T-helper 17 cell (primary cell): ENCODE measurements at places on chromosomes 2 and 18.

DNA sequence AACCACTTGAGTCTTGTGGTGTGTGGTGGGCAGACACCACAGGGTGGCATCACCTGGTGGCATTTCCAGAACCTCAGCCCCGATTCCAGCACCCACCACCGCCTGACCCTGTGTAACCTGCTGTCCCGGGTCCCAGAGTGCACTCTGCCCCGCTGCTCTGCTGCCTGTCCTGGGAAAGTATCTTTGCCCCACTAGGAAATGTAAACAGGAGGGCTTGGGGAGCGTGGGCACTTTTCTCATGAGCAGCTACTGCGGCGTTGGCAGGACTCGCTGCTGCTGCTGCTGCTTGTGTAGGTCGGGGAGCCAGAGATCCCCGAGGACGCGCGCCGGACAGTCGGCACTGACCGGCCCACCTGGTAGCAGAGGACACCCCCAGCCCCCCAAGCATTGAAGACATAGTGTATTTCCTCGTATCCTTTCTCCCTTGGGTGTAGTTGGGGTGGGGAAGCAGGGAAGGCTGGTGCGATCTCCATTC, 13.4 kb downstream of the DTYMK start:
- no peak for DNase-seq

- DNase-seq: no peak
Measured at GRCh38 chr2:191486584-191487320, 191.2 kb upstream of the NABP1 start.

DNA sequence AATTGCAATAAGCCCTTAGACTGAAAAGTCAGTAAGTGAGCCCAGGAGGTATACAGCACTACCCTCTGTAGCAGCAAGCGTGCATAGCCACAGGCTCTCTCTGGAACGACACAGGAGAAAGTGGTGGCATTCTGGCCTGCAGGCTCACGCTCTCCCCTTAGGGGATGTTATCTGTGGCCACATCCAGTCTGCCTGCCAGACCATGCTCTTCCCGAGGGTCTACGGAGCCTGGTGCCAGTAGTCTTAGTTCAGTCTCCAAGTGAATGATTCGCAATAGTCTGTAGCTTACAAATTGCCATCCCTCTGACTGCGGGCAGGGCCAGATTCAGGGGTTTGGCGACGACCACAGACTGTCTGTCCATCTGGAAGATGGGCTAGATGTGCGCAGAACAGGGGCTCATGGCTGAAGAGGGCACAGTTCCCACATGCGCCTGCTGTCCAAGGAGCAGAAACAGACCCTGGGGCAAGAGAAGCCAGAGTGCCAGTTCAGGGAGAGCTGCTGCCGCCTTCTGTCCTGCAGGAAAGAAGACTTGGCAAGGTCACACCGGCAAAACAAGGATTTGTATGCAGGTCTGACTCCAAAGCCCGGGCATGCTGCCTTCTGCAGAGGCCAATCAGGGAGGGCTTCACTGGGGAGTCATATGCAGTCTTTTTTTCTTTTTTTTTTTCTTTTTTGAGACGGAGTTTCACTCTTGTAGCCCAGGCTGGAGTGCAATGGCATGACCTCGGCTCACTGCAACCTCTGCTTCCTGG, 3.5 kb upstream of the KLF11 start:
- DNase-seq: no peak

DNA sequence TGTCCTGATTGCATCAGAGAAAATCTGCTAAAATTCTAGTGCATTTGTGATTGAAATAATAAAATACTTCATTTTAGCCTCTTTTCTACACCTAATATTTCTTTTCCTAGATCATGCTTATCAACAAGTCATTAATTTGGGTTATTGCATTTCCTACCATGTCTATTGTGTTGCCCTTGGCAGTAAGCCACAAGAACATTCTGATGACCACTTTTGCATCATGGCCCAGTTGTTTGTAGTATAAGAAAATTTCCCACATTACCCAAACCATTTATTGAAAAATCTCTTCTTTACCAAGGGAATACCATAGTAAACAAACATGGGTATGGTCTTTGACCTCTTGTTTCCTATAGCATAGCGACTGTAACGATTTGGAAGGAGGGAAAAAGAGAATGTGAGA, 76.3 kb downstream of the R3HDM1 start:
- DNase-seq: no peak

DNA sequence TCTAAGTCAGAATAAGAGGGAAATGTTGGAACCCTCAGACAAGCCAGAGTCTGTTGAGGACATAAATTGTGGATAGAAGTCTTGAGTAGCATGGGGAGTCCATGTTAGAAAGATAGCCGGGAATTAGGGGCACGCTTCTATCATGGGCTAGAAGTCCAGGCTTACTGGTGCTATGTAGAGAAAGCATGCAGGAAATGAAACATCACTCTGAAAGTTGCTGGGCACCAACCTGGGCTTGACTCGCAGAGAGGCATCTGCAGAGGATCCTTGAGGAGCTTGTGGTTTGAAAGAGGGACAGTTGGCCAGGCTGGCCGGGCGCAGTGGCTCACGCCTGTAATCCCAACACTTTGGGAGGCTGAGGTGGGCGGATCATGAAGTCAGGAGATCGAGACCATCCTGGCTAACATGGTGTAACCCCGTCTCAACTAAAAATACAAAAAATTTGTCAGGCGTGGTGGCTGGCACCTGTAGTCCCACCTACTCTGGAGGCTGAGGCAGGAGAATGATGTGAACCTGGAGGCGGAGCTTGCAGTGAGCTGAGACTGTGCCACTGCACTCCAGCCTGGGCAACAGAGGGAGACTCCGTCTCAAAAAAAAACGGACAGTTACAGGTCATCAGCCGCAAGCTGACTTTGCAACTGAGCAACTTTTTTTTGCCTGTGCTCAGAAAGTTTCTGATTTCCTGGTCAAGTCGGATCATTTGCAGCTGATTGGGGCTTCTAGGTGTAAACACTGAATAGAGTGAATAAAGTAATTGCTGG, 24.9 kb downstream of the CERS6 start:
- no peak for DNase-seq

GRCh38 chr2:80469428-80469827, 164.9 kb upstream of the LRRTM1 start:
- no peak for DNase-seq

- no peak for DNase-seq
Measured at GRCh38 chr18:37524498-37525261, 40.9 kb downstream of the CELF4 start.

- DNase-seq: no peak
Measured at GRCh38 chr2:173145454-173145853, 69.8 kb downstream of the MAP3K20 start.

GRCh38 chr2:177093371-177093770, 119.2 kb upstream of the HNRNPA3 start:
- DNase-seq: no peak

DNA sequence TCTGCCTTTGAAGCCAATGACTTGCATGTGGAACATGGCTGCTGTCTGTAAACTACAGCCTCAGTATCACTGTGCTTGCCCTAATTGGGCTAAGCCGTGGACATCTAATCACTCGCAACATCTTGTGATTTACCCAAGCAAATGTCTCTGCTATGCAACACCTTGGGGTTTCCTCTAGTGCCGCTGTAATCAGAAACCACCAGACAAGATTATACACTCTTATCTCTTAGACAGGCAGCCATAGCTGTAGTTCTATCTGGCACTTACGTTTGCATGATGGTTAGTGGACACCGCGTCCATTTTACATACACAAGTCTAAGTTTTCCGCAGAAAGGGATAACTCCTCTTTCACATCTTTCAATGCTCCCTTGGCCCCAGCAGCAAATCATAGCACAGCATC, 204.3 kb upstream of the CCDC68 start:
- no peak for DNase-seq

DNA sequence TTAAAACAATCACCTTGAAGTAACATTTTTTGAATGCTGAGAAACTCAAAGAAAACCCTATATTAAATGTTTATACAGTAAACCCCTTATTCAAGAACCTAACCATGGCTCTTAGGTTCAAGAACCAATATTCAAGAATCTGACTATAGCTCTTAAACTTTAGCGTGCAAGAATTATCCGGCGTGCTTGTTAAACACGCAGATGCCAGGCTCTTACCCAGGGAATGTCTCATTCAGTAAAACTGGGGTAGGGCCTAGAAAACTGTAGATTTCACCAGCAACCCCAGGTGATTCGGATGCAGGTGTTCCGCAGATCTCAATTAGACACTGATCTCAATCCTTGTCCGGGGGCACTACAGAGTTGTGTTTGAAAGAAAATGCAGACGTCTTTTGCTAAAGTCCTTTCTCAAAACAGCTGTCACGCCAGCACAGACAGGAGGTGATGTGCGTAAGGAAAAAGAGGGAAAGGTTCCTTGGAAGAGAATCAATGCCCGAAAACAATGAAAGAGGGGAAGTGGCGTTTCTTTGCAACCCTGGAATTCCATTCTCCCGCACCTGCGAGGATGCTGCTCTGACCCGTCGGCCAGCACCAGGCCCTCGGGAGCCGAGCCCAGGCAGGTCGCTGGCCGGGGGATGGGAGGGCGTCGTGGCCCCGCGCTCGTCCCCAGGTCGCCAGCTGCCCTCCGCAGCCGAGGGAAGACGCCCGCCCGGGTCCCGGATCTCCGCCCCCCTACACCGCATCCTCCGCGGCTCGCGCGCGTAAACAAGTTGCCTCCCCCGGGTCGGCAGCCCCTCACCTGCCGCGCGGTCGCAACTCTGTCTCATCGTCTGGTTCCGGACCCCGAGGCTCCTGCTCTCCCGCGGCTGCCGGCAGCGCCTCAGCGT, 851 bp downstream of the EIF2AK3 start:
- DNase-seq: peak; percentile 47

- no peak for DNase-seq
Measured at GRCh38 chr2:237888389-237888788, 29.0 kb downstream of the RAMP1 start.

- DNase-seq: no peak
Measured at GRCh38 chr2:230717600-230717999, 5.0 kb downstream of the CAB39 start.

DNA sequence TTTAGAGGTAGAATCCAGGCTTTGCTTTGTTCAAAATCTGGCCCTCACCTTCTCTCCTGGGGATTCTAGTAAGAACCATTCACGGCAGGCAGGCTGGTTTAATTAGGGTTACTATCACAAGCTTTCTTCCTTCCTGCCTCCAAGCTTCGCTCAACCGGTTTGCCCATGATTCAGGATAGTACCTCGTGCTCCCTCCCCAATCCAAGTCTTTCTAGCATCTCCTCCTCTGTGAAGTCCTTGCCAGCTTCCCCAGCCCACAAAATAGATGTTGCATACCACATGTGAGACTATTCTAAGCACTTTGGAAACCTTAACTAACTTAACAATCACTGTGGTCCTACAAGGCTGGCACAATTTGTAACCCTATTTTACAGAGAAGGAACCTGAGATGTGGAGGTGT, 135.1 kb downstream of the SOCS6 start:
- DNase-seq: no peak

GRCh38 chr18:49021076-49021432, 70.3 kb upstream of the SMAD7 start:
- no peak for DNase-seq

- DNase-seq: no peak
Measured at GRCh38 chr18:7758764-7759163, 191.6 kb downstream of the PTPRM start.

- DNase-seq: no peak
Measured at GRCh38 chr18:68985172-68985820, 187.4 kb downstream of the CCDC102B start.

DNA sequence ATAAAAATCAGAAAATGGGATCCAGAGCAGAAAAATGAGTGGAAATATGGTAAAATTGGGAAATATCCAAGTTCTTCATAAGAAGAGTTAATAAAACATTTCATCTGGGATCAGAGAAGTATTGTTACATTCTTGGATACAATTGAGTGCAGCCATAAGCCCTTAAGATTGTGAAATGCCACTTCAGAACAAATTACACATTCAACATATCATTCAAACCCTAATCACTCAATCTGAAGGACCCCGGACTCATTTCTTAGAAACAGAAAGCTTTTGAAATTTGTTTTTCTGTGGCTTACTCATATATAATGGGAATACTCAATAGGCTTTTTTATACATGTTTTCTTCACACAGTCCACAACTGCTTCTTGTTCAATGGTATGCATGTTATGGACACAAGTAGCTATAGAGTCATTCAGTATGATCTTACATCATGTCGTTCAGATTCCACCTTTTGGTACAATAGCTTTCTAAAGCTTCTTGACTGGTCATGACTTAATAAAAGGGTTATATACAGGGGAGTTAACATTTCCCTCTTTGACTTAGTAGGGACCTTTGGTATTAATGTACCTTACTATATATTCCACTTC, 39.9 kb downstream of the SCN7A start:
- no peak for DNase-seq

DNA sequence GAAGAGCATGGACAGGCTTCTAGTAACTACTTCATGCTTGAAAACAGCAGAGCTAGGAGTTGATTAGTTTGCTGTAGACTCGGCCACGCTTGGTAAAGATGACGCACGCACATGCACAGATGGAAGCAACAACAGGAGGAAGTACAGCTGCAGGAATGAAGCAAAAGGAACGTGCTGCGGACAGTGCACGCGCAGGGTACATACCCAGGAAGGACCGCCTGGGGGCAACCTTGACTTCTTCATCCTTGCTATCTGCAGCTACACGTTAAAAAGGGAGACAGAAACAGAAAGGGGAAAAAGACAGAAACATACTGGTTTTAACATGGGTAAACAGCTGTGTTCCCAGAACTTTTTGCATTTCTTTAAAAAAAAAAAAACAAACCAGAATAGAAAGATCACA, 17.7 kb downstream of the SLC66A2 start:
- DNase-seq: no peak

GRCh38 chr2:109238580-109238979, 109.6 kb downstream of the SH3RF3 start:
- DNase-seq: no peak

GRCh38 chr2:28360718-28361293, 31.9 kb upstream of the FOSL2 start:
- DNase-seq: no peak

GRCh38 chr2:109139002-109139401, 10.0 kb downstream of the SH3RF3 start:
- DNase-seq: no peak

DNA sequence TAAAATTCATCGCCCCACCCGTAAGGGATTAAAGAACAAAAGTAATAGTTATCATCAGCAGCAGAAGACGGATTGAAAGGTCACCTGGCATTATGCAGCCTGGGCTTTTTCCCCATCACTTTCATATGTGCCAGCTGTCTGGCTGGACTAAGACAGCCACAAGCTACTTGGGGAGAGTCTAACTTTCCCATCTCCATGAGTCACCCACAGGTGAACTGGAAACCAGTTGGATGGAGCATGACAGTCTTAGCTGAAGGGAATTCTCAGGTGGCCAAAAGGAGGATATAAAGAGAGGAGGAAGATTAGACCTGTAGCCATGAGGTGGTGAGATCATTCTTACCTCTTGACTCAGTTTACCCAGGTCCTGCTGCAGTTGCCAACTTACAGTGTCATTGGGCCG, 7.0 kb upstream of the FAM178B start:
- DNase-seq: no peak

- DNase-seq: no peak
Measured at GRCh38 chr18:14976736-14977430, 228.9 kb downstream of the ANKRD30B start.

DNA sequence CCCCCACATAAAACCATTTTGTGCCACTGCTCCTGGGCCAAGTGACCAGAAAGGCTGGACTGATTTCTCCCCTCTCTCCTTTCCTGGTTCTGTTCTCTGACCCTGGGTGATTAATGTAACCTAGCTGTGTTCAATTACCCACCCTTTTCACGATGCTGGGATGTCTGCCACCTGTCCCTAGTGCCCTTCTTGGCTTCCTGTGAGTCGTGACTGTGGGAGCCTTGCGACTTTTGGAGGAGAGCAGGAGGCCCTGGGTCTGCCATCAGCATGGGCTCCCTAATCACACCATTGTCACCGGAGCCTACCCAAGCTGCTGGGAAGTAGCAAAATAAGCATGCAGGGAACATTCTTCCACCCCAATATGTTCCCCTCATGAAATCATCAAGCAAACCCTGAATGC, 38.3 kb downstream of the SRSF7 start:
- DNase-seq: no peak
